ENCODE measurements at places on chromosomes 4 and X.

DNA sequence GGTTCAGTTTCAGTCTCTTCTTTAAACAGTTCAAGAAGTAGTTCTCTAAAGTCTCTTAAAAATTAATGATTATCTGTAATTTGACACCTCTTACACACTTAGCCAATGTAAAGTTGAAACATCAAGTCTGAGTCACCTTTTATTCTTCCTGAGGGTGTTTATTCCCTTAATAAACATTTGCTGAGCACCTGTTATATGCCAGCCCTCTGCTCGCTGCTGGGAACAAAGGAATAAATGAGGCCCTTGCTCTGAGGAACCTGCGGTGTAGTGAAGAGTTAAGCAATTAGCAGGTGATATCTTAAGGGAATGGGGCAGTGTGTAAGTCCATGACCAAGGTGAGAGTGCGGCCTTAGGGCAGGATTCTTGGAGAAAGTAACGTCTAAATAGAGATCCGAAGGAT, 5.2 kb upstream of the NDNF start:
- DNase-seq = no peak

- no peak for DNase-seq
Observed at GRCh38 chr4:185730849-185731608, 81.0 kb downstream of the SORBS2 start.

DNA sequence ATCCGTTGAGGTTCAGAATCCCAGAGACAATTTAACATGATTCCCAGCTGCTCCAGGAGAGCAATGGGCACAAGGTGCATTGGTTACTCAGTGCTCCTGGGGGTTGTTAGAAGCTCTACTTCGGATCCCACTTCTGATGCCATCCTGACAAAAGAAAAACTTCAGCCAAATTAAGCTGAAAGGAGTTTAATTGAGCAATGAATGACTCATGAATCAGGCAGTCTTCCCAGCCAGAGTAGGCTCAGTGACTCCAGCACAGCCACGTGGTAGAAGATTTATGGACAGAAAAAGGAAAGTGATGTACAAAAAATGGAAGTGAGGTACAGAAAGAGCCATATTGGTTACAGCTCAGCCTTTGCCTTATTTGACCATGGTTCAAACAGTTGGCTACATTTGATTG, 95.7 kb downstream of the PWWP3B start:
- no peak for DNase-seq

DNA sequence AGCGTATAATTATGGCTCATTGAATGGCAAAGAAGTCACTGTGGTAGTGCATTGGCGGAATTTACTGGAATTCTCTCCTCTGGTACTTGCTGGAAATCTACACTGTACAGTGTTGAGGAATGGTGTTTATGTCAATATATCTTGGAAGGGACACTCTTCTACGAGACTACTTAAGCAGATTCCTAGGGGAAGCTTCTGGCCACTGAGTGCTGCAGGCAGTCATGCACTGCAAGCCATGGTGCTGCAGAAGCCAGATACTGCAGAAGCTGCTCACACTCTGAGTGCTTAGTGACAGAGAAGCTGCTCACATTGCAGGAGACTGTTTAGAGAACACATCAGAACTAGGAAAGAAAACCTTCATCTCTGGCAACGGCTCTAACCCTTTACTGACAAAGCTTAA, 725.0 kb downstream of the CCSER1 start:
- DNase-seq = no peak

DNA sequence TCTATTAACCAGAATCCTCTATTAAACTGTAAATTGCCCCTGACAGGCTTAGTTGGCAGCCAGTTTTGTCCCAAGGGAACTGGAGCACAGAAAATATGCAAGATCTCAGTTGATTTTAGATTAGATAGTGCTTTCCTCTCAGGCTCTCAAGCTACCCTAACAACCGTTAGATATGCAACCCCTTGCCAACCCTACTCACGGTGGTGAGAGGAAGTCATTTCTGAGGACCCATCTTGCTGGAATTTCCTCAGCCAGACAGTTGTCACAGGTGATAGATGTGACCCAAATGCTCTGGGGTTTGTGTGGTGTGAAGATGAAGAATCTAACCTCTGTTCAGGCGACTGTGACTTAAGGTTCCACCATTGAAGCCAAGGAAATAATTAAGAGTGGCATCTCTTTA, 447.1 kb downstream of the MID1IP1 start:
- DNase-seq = no peak

DNA sequence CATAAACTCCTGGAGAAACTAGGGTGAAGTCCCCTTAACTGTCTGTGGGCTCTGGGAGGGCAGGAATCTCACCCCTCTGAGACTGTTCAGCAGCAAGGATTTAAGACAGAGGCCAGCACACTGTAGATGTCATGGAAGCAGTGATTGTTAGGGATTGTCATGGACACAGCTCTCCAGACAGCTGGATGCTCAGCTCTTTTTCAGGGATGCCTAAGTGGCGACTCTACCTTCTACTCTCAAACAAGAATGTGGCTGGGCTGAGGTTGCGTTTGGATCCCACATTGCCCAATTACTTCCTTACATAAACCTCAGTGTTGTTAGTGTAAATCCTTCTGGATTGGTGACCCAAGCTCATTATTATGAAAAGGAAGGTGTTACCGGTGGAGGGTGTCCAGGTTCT, 291.9 kb upstream of the VCX3A start:
- DNase-seq = no peak

- DNase-seq = peak; percentile 12
Observed at GRCh38 chr4:17511509-17511949, 361 bp downstream of the QDPR start.

DNA sequence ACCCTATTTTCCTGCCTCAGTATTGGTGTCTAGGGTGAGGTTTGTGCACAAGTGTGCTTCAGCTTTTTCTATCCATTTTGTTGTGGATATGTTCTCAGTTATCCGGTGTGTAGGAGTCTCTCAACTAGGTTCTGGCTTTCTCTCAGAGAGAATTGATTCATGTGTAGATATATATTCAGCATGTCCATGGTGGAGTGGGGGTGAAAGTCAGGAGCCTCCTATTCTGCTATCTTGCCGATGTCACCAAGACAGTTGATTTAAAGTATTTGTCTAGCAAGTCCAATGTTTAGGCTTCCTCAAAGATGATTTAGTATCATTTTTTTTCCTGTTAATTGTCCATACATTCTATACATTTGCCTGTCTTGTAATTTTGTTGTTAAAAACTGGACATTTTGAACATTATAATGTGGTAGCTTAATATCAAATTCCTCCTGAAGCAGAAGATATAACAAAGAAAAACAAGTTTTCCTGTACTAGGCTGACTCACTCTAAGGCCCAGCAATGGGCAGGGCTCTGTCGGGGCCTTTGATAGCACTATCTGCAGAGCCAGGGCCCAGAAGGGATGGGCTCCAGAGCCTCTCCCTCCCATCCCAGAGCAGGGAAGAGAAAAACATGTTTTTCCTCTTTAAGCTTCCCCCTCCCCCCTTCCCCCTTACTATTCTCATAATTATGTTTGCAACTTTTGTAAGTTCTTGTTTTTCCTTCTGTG, 37.6 kb downstream of the GLUD2 start:
- DNase-seq = no peak

GRCh38 chr4:8819019-8819418, 52.6 kb downstream of the HMX1 start:
- DNase-seq = no peak

GRCh38 chr4:186166852-186167512, 24.4 kb upstream of the CYP4V2 start:
- no peak for DNase-seq

DNA sequence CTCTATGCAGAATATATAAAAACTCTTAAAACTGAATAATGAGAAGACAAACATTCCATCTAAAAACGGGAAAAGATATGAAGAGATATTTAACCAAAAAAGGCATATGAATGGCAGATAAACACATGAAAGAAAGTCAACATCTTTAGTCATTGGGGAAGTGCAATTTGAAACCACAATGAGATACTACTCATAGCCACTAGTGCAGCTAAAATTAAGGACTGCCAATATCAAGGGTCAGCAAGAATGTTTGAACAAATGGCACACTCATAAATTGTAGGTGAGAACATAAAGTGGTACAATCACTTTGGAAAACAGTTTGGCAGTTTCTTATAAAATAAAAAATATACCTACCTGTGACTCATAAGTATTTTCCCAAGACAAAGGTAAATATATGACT, 534.9 kb upstream of the DIPK2B start:
- DNase-seq = no peak

DNA sequence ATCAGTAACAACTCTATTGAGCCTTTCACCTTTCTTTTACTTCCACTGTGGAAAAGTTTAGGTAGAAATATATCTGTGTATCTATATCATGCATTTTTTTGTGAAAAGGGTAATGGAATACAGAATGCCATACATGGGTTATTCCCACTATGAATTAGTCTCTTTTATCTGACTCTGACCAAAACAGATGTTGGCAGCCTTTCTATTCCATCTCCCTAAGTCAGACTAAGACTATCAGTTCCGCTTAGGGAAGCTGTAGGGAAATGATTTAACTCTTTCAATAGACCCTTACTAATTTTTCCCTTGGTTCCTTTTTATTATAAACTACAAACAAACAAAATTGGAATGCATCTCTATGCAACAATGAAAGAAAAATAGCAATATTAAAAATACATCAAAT, 92.3 kb upstream of the LEF1 start:
- DNase-seq = no peak

GRCh38 chrX:39675619-39676018, 422.1 kb downstream of the BCOR start:
- DNase-seq = no peak

DNA sequence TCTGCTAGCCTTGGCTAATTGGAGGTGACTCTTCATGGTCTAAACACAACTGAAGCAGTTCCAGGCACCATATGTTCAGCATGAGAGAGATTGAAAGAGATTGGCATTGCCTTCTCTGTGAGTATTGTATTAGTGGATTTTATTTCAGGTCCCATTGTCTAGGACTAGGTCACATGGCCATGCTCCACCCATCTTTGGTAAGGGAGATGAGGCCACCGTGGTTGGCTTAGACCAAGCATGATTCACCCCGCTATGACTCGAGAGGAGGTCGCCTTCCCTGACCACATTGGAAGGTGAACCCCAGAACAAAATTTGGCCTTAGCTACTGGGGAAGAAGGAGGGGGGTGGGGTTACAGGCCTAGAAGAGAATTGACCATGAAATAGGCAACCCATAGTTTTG, 109.9 kb upstream of the BCOR start:
- DNase-seq = no peak

- DNase-seq = no peak
Observed at GRCh38 chrX:102008901-102009300, 77.1 kb upstream of the ZMAT1 start.

DNA sequence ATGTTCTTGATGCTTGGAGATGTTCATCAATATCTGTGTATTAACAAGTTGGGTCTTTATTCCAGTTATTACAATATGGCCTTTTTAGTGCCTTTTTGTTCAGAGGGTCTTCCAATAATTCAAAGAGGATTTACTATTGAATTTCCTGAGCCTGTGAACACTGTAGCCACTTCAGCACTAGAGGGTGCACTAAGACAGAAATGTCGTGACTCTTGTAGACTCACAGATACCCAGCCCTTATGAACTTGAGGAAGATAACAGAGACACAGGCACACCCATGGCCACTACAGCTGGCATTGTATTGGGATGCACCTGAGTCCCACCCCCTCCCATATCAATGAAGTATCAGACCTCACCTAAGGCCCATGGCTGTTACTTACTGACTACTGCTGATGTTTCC, 54.4 kb upstream of the ACTRT1 start:
- no peak for DNase-seq

DNA sequence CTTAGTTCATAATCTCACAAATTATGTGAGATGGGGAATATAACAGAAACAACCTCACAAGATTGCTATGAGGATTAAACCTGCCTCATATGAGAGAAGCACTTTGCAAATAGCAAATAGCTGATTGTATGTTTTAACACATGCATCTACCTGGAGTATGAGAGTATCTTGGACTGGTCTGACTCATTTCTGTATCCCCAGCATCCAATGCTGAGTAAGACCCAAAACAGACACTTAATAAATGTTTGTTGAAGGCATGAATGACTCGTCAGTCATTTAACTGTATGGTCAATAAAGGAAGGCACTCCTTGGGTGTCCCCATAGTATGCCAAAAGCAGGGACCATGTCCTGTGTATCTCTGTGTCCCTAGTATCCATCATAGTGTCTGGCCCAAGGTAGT, 350.9 kb upstream of the F9 start:
- no peak for DNase-seq

DNA sequence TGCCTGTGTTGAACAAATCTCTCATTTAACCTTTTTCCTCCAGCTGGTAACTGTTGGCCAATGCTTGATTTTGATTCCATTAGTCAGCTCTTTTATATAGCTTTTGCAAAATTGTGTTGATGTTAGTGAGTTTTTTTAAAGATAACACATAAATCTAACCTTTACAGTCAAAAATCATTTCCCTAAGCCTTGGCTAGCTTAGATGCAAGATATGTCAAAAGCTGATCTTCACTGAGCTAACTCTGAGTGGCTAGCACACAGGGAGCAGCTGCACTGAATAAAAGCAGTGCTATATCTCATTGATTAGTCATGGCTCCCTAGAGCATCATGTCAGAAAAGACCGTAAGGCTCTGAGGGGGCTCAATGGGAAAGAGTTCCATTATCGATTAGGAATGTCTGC, 78.7 kb downstream of the PPARGC1A start:
- DNase-seq = no peak

- no peak for DNase-seq
Observed at GRCh38 chrX:39591099-39591498, 506.7 kb downstream of the BCOR start.

GRCh38 chrX:123905332-123905731, 45.5 kb downstream of the XIAP start:
- no peak for DNase-seq

- DNase-seq = no peak
Observed at GRCh38 chr4:92099861-92100260, 203.9 kb upstream of the GRID2 start.

DNA sequence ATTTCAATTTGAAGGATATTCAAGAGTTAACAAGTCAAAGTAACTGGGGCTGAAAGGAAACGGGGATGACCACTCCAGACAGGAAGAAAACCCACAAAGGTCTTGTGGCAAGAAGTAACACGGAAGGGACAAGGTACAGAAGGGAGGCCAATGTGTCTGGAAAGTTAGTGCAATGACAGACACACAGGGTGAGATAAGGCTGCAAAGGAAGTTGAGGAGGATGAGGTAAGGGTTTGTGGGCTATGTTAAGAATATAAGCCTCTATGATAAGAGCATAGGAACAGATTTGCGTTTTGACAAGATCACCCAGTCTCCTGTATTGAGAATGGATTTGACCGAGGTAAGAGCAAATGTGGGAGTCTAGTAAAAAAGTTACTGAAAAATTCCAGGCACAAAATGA, 21.9 kb upstream of the EMCN start:
- DNase-seq = no peak

GRCh38 chr4:167117273-167117672, 117.0 kb downstream of the SPOCK3 start:
- no peak for DNase-seq

DNA sequence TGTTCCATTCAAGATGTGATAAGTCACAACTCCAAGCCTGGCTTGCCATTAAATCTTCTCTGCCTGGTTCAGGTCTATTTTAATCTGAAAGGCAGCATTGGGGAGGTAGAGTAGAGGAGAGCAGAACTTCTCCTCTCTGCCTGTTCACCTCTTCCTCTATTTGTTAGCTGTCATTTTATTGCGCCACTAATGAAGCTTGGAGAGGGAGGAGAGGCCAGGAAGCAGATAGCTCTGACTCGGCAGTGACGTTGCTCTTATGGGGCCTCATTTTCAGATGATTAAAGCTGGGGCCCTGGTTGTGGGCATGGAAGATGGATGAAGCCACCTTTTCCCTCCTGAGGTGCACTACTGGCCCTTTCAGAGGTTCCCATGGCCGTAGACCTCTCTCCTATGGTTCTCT, 207.3 kb downstream of the MID1IP1 start:
- DNase-seq = no peak

All from stimulated activated CD8-positive, alpha-beta memory T cell treated with anti-CD3 and anti-CD28 coated beads, Interleukin-7, amount 100 ng/mL, for 1 hour (primary cell).